ENCODE measurements at places on chromosomes 2 and 18.

DNA sequence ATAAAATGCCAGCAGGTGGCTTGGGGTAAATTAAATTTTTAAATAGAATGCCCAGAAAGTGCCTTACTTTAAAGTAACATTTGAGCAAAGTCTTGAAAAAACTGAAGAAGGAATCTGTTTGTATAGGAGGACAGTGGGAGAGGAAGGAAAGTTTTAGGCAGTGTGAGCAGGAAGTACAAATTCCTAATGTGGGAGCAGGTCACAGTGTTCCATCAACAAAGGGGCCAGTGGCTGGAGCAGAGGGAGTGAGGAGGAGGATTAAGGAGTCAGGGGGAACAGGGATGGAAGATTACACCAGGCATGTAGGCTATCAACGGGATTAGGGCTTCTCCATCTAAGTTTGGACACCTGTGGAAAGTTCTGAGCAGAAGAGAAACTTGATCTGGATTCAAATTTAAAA, 439.2 kb upstream of the REG3G start:
- DNase-seq: no peak

DNA sequence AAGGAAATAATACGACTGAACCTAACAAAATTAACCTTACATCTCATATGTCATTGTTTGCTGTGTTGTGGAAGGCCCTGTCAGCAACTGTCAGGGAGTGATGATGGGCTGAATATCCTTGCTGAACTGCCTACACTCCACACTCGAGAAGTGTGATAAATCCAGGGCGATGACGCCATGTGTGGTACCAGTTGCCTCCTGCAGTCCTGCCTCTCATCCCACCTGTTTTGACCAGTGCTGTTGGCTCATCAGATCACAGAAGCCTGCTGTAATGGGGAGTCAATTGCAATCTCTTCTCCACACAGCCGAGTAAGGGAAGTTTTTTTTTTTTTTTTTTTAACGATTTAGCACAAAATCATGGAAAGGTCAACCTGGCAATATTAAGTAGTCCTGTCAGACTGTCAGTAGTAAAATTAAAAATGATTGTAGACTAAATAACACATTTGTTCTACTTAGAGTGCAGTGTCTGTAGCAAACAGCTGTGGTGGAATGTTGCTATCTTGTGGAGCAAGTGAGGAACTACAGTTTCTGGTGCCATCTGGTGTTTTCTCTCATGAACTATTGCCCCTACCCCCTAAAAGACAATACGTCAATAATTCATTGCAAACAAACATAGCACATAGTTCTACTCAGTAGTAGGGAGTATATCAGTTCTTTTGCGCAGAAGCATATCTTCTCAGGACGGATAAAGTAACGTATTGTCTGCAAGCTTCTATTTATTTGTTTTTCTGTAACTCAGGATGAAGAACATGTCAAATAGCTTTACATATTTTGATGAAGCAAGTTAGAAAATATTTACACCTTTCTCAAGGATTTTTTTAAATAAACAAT, 347.6 kb downstream of the CTNNA2 start:
- peak; percentile 7 for DNase-seq

DNA sequence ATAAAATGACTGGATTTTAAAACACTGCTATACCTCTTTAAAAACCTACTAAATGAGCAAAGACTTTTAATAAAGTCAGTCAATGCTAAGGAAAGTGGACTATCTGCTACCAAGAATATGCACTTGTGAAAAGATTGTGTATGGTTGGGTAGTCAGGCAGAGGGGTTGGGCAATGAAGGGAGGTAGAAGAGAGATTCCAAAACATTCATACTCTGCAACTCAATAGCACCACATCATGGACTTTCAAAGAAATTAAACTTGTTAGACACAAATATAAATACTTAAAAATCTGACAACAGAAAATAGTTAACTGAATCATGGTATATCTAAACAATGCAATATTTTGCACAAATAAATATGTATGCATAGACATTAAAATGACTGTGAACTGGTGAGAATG, 139.9 kb upstream of the MAPRE2 start:
- DNase-seq: no peak

DNA sequence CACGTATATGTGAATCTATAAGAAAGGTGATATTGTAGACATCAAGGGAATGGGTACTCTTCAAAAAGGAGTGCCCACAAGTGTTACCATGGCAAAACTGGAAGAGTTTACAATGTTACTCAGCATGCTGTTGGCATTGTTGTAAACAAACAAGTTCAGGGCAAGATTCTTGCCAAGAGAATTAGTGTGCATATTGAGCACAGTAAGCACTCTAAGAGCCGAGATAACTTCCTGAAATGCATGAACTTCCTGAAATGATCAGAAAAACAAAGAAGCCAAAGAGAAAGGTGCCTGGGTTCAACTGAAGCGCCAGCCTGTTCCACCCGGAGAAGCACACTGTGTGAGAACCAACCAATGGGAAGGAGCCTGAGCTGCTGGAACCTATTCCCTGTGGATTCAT, 101.0 kb downstream of the HS6ST1 start:
- no peak for DNase-seq

- no peak for DNase-seq
These were observed 8.4 kb downstream of the FBXO36 start for GRCh38 chr2:229930656-229931055.

- DNase-seq: peak; percentile 22
These were observed 25.4 kb downstream of the USP14 start for GRCh38 chr18:183769-184168.

DNA sequence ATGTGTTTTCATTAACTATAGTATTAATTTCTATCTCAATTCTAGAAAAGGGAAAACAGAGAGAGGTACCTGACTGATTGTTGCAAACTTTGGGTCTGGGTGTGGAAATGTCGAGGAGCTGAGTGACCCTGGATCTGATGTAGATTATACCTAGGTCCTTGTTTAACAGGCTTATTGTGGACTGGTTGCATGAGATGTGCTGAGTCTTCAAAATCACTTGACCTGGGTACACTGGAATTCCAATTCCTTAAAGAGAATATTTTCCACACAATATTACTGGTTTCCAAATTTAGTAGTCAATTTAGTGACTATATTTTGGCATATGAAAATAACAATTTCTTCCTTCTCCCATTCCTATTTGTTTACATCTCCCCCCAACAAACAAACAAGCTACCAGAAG, 13.6 kb downstream of the DUSP11 start:
- DNase-seq: no peak

DNA sequence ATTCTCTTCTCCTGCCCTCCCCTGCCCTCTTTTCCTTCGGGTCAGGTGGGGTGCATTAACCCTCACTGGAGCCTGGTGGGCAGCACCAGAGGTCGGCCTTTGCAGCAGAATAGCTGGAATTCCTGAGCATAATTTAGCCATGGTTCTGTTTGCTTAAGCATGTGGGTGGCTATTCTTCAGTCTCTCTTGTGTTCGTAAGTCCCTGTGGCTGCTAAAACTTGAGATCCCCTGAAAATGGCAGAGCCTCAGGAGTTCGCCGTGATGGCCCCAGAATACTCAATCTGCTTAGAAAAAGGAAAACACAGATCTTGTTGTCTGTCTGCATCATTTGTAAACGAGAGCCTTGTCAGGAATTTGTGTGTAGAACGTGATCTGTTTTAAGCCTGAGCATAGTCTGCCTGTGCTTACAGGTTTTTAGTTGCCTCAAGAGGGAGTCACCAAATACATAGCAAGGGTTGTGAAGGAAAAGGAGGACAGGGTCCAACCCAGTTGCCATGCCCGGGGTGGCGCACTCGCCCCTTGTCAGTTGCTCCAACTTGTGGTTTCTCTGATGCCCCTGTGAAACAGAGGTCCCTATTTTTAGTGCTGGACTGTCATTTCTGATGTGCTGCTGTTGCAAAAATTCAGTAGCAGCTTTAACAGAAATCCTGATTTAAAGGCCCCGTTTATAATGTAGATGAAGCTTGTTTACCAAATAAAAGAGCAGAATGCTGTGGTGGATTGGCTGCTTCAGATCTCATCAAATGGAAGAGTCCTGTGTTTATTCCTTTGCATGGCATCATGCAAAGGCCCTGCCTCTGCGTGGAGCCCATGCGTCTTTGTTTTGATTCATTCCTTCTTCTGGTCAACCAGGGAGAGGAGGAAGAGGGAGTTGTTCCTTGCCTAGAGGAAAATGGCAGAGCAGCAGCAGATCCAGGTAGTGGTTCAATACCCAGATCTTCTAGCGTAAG, 74.8 kb downstream of the WDSUB1 start:
- DNase-seq: no peak

- DNase-seq: peak; percentile 99
These were observed at the start of gene EHBP1 for GRCh38 chr2:62705007-62705829. TSS of gene EHBP1 (plus strand) at chr2:62705713. CDS start at chr2:62707192, 1,479 bp downstream.

DNA sequence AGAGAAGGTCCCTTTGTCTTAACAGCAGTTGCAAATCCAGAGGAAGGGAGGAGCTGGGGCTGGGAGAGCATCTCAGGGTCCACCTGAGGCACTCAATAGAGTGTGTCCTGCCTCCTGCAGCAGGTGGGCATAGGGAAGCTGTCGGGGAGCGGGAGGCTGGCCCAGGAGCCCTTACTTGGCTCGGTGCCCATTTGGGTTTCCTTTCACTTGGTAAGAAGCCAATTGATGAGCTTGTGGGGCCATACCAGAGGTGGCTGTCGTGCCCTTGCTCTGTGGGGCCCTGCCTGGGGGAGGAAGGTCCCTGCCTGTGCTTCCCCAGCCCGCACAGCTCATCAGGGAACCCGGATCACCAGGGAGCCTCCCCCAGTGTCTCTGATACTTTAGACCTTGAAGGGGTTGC, 229.7 kb downstream of the DYSF start:
- no peak for DNase-seq

- DNase-seq: no peak
These were observed 143.2 kb downstream of the RHBDD1 start for GRCh38 chr2:226979004-226979403.

DNA sequence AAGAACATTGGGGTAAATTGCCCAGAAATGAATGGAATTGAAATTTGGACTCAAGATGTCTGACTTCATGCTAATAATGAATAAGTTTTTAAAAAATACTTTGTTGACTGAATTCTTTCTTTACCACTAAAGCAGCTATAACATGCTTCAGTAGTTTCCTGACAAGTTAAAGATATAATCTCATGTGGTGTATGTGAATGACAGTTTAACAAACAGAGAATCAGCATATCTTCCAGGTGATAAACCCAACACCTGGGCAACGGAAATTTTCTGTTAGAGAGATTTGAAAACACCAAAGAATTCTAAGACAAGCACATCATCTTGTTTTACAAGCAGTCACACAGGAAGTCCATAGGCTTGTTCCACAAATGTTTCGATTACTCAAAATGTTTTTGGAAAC, 372.6 kb upstream of the VRK2 start:
- no peak for DNase-seq
